Osteoblast (primary cell): ENCODE measurements at places on chromosomes 3 and 15. TPM values are rescaled to one million over a fixed set of nuclear protein-coding genes. Genes with fewer than 3 reads are reported as not detected.

The PROS1 gene
- total RNA-seq: 87.5 and 97.4 TPM in 2 replicates

The ACOX2 gene
- 28.6 and 29.8 TPM in 2 replicates for total RNA-seq

The CCRL2 gene
- 0.72 and 0.88 TPM in 2 replicates for total RNA-seq

The CFAP92 gene
- total RNA-seq: not detected in 2 replicates

The SEMA3B gene
- 5.9 and 10.1 TPM in 2 replicates for total RNA-seq

The ZNF662 gene
- 4.0 and 4.1 TPM in 2 replicates for total RNA-seq

The TCTA gene
- 35.8 and 37.4 TPM in 2 replicates for total RNA-seq

The UROC1 gene
- total RNA-seq: not detected in 2 replicates

The SCN11A gene
- total RNA-seq: under 0.01 TPM in 1 of 2 replicates, not detected in the other

The ADAMTS7 gene
- total RNA-seq: 32.4 and 34.0 TPM in 2 replicates

The IL5RA gene
- not detected in 2 replicates for total RNA-seq

The LDHAL6B gene
- not detected in 2 replicates for total RNA-seq

The ROBO1 gene
- 52.2 and 69.8 TPM in 2 replicates for total RNA-seq

The OR5K2 gene
- total RNA-seq: not detected in 2 replicates

The MEIS2 gene
- 14.7 and 17.7 TPM in 2 replicates for total RNA-seq

The C3orf22 gene
- not detected in 2 replicates for total RNA-seq

The HGD gene
- total RNA-seq: under 0.01 TPM in 2 replicates

The PLSCR2 gene
- total RNA-seq: not detected in 2 replicates

The CYP8B1 gene
- not detected in 2 replicates for total RNA-seq

The ACAD9 gene
- total RNA-seq: 34.7 and 37.4 TPM in 2 replicates

The IL17RE gene
- total RNA-seq: 0.29 and 0.72 TPM in 2 replicates

The CCR3 gene
- total RNA-seq: not detected in 2 replicates

The REC114 gene
- not detected in 2 replicates for total RNA-seq

The SLC24A5 gene
- not detected in 2 replicates for total RNA-seq

The PLXND1 gene
- total RNA-seq: 126 and 134 TPM in 2 replicates

The OR5K1 gene
- not detected in 2 replicates for total RNA-seq

The GOLGA8T gene
- total RNA-seq: not detected in 2 replicates
